Cortex of kidney (tissue), 1 donor: ENCODE measurements at places on chromosomes 5 and 9.

DNA sequence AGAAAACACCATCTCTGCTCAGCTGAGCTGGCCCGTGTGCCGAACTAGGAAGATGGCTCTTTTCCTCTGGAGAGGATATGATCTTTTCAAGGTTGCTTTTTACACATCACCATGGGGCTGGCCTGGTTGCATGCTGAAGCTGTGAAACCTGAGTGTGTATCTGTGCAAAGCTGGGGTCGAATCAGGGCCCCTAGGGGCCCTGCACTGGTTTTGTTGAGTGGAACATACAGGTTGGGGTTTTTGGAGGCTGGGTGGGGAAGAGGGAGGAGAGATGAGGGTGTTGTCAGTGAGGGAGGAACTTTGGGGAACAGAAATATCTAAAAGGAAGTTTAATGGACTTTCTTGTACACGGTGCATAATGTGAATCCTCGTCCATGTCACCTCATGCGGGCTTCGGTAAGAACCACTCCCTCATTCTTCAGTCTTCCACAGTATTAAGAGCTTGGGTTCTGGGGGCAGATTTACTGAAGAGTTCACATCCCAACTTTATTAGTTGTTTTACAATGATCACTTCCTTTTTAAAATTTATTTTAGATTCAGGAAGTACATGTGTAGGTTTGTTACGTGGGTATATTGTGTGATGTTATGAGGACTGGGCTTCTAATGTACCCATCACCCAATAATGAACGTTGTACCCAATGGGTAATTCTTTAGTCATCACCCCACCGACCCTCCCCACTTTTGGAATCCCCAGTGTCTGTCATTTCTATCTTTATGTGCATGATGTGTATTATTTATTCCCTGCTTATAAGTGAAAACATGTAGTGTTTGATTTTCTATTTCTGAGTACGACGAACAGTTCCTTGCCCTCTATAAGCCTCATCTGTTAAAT is 238.2 kb downstream of the NR3C1 start:
- DNase-seq = no peak

DNA sequence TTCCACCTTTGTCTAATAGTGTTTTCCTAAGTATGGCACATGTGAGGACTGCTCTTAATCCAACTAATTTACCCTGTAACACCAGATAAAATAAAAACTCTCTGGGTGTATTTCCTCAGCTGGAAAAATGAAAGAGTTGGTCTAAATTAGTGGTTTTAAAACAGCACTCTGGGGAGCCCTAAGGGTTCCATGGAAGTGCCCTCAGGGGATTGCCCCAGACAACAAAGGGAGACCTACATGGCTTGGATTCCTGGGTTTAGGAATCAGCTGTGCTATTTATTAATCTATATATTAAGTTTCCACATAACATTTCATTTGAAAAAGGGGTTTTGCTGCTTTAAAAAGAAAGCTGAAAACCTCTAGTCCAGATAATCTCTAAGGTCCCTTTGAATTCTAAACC is 20.2 kb downstream of the ADAMTS6 start:
- no peak for DNase-seq

DNA sequence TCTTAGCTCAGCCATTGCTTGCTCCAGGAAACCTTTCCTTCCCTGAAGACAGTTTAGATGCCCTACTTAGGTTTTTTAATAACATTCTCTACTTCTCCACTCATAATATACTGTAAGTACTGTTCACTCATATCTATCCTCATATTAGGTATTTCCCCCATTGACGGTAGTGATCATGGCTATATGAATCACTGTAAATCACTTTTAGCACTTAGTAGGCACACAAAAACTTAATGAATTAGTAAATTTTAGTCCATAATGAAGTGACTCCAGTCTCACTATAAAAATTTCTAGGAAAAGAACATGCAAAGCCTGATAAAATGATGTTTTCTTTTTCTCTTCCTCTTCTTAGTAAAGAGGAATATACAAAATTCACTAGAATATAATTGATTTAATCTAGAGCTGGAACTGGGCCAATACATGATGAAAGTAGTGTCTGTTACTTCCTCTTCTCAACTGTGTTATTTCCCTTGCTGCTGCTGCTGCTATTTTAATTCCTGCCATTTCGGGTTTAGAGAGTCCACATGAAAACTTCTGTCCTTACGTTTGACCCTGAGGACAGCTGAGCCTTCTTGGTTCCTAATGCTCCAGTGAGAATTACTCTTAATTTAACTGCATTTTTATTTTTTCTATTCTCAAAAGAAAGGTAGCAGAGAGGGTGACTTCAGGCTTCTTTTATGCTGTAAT is 73.5 kb downstream of the LNPEP start:
- DNase-seq = no peak

DNA sequence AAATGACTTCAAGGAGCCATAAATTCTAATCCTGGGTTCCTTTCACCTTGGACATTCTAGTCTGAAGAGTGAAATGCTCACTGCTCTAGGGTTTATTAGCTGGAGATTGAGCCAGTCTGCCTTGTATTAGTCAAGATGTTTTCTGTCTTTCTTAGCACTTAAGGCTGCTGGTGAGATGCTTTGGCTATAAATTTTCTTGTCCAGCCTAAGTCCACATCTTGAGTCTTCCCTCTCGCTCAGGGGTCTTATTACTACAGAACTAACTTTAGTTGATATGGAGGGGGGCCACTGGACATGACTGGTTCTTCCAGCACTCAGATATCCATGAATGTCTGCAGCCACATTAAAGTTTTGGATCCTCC is 316.4 kb downstream of the ARHGAP26 start:
- DNase-seq = no peak

- no peak for DNase-seq
Measured at GRCh38 chr9:5002811-5003210, 17.7 kb downstream of the JAK2 start.

GRCh38 chr5:80052464-80052863 is 17.3 kb downstream of the THBS4 start:
- no peak for DNase-seq

GRCh38 chr5:31052937-31053658 is 140.4 kb upstream of the CDH6 start:
- no peak for DNase-seq
